ENCODE measurements at places on chromosomes 2 and 18.

DNA sequence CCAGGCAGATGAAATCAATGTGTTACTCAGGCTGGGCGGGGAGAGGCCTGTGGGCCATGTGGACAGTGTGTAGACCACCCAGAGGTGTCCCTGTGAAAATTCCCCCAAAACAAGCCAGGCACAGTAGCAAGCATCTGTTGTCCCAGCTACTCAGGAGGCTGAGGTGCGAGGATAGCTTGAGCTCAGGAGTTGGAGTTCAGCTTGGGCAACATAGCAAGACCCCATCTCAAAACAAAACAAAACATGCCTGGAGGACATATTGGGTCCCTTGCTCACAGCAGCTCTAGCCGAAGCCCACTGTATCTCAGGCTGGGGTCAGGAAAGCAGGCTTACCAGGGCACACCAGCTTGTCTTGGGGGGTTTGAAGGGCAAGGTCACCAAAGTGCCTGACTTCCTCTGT, 4.3 kb upstream of the PTMA start:
- DNase-seq, result no peak

- no peak for DNase-seq
Observed at GRCh38 chr18:48833701-48834412, 116.9 kb downstream of the SMAD7 start.

- DNase-seq, result no peak
Observed at GRCh38 chr2:19746611-19747309, 155.0 kb downstream of the TTC32 start.

GRCh38 chr2:207319316-207319715, 153.6 kb upstream of the KLF7 start:
- no peak for DNase-seq
